ENCODE measurements at places on chromosomes 3 and 15. TPM values are rescaled to one million over a fixed set of nuclear protein-coding genes. Genes with fewer than 3 reads are reported as not detected.

Gene GOLGA8J
- not detected for polyA plus RNA-seq

Gene CYP19A1
- polyA plus RNA-seq = not detected

Gene ADAMTS9
- polyA plus RNA-seq = not detected

Gene ASB14
- polyA plus RNA-seq = 0.28 TPM

Gene ALDH1A2
- not detected for polyA plus RNA-seq

Gene PSTPIP1
- 69.2 TPM for polyA plus RNA-seq

Gene SCN5A
- polyA plus RNA-seq = not detected

Gene CLDN1
- polyA plus RNA-seq = not detected

Gene SATB1
- 31.8 TPM for polyA plus RNA-seq

Gene POPDC2
- polyA plus RNA-seq = 2.5 TPM

Gene ARGFX
- polyA plus RNA-seq = not detected

Gene SYNPR
- polyA plus RNA-seq = not detected

Gene ESYT3
- polyA plus RNA-seq = not detected

Gene LDHAL6B
- not detected for polyA plus RNA-seq
